ENCODE measurements at places on chromosomes 7 and 10.

DNA sequence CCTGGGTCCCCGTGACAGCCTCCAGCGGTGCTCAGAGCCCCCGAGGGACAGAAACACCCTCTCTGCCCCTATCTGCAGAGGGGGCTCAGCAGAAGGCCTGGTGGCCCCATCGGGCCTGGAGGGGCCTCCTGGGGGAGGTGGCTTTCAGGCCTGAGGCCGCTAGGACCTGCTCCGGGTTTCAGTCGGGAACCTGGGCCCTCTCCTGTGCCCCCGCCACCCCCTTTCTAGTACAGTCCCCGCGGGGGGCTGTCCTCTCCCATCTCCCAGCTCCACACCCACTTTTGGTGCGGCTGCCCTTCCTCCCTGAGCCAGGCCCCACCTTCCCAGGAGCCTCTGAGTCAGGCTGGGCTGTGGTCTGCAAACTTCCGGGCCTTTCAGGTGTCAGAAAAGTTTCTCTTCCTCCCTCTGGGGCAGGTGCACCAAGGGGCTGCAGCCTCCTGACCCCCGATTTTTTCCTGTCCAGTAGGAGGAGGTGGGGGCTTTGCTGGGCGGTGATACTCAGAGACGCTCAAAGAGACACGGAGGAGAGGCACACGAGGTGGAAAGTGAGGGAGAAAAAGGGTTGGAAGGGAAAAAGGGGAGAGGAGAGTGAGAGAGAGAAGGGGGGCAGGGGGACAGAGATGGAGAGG is 692 bp downstream of the CARD11 start:
- no peak for DNase-seq

DNA sequence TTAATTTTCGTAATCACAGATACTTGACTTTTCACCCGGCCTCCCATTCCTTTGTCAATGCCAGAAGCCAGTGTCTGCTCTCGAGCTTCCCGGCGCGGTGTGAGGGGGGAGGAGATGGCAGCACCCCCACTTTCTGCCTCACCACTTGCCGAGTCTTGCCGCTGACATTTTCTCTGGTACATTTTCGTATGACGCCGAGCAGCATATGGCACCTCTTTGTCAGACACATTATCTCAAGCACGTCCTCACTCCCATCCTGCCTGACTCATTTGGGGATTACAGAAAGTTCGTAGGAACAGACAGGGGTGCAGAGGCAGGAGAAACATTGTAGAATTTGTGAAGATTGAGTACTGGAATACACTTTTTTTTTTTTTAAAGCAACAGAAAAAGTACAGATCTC is 60.8 kb upstream of the SORCS3 start:
- no peak for DNase-seq

DNA sequence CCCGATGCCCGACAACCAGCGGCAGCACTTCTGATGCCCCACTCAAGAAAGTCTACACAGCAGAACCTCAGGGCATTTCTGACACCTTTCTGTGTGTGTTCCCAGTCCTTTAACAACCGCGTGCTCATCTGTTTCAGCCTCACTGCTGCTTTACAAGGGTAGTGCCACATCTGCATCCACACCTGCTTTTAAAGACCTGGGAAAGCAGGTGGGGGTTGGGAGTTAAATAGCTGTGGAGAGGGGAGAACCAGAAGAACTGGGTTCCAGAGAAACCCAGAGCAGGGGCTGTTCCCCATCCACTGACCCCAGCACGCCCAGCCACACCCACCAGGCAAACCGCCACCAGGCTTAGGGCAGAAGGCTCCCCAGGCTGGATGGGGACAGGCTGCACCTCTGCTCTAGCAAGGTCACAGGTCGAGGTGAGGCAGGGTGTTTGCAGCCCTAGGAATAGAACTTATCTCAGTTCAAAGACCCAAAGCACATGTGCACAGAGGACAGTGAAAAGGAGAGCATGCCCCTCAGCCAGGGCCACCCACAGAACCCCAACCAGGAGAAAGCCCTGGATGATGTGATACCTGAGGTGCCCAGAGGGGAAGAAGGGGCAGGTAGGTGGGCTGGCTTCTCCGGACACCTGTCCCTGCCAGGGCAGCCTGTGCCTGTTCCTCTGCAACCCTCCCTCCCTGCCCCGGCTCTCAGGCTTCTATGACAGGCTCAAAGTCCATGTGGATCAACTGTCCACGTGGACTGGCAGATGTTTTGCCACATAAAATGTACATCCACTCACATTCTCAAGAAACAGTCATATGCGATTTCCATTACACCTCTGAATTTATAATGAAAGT is 51.3 kb downstream of the COBL start:
- no peak for DNase-seq

- no peak for DNase-seq
Measured at GRCh38 chr7:39951226-39952194, 1.5 kb downstream of the CDK13 start.

GRCh38 chr10:91592266-91592975 is 40.5 kb downstream of the PPP1R3C start:
- DNase-seq, result no peak

DNA sequence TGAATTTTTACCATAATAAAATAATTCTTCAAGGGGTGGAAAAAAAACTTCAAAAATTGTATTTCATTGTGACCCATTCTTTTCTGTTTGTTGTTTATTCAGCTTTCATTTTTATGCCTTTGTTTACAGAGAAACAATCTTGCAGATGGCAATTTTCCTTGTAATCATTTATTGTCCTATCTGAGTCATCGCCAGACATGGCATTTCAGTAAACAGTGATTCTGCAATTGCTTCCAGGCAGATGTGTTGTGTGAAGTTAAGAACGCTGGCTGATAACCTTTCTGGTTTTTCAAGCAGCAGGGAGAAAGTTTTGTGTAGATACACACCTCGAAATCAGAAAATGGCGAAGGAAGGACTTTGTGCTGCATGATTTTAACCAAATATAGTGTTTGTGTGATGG is 80.7 kb upstream of the RPA3 start:
- DNase-seq, result no peak

- no peak for DNase-seq
Measured at GRCh38 chr7:8291397-8292141, 29.6 kb upstream of the ICA1 start.

DNA sequence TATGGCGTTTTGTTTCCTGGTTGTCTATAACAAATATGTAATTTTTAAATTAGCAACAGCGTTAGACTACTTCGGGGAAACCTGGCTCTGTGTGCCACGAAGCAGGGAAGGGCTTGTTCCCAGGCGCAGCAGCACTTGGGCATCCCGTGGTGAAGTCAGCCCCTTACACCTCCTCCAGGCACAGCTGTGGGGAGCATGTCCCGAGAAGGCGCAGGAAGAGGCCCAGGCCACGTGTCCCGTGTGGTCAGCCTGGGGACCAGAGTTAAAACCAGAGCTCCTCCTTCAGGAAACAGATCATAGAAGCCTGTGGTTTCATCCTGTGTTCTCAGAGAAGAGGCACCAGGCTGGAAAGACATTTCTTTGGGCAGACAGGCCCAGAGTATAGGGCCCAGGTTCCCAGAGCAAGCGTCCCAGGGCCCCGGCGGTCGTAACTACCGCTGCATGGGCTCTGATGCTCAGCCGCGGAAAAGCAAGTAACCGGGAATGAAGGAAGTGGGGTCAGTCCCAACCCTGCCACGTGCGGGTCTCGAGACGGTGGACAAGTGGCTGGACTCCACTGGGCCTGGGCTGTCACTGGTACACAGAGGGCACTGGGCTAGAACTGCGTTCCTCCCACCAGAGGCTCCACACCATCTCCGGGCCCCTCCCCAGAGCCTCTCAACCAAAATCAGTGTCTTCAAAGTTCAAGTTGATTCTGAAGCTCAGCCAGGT is 7.1 kb downstream of the NUDT1 start:
- DNase-seq, result no peak

DNA sequence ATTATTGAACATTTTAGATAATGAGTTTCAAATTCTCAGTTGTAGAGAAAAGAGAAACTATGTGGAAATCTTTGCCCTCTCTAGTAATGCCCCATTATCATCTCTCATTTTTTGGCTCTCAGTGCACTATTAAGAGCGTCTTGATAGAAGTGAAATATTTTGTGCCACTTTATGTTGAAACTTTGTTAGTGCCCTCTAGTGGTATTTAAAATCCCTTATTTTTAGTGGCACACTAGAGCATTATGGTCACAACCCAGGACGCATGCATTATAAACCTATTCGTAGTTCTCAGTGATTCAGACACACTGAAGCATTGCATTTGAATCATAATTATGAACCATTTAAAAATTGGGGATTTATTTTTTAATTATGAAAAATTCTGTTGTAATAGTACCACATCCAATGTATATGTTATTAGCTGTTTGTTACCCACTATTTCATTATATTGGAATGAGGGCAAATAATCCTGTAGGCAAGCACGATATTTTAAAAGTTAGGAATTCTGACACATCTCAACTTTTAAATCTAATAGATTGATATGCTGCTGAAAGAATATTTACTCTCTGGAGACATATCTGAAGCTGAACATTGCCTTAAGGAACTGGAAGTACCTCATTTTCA is 21.9 kb downstream of the PDCD4 start:
- no peak for DNase-seq

GRCh38 chr10:97329766-97330165 is 4.8 kb downstream of the FRAT2 start:
- DNase-seq, result no peak

DNA sequence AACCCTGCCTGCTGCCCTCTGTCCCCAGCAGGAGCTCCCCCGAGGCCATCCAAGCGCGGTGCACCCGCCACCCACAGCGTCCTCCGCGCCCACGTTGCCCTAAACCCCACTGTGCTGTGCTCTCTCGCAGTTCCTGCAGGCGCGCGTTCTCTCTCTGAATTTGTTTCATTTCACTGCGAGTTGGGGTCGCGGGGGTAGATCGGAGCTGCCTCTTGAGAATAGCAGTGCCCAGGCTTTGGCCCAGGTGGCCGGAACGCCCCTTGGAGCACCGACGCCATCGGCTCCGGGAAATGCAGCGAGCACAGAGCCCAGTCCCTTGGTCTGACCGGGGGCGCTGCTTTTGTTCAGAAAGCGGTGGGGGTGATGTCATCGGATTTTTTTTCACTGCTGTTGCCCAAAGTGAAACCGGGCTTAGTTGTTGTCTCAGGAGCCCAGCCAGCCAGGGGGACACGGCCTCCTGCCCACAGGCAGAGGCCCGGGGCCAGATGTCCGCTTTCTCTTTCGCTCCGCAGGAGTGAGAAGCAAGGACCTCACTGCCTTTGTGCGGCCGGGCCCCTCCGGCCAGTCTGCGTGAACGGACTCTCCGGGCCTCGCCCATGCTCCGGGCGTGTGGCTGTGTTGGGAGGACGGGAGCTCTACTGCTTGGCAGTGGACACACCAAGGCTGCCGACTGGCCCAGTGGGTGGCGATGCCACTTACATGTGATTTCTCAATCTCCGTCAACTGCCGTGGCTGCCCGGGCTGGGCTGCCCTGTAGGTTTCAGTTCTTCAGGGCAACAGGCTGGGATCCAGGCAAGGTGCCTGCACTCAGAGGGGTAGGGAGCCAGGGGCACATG is 43.1 kb downstream of the FOXK1 start:
- DNase-seq, result no peak

GRCh38 chr7:5549096-5549763 is 125.6 kb upstream of the TNRC18 start:
- peak; percentile 99 for DNase-seq
